ENCODE measurements at places on chromosomes 7 and 10. TPM values are rescaled to one million over a fixed set of nuclear protein-coding genes. Genes with fewer than 3 reads are reported as not detected.

DNA sequence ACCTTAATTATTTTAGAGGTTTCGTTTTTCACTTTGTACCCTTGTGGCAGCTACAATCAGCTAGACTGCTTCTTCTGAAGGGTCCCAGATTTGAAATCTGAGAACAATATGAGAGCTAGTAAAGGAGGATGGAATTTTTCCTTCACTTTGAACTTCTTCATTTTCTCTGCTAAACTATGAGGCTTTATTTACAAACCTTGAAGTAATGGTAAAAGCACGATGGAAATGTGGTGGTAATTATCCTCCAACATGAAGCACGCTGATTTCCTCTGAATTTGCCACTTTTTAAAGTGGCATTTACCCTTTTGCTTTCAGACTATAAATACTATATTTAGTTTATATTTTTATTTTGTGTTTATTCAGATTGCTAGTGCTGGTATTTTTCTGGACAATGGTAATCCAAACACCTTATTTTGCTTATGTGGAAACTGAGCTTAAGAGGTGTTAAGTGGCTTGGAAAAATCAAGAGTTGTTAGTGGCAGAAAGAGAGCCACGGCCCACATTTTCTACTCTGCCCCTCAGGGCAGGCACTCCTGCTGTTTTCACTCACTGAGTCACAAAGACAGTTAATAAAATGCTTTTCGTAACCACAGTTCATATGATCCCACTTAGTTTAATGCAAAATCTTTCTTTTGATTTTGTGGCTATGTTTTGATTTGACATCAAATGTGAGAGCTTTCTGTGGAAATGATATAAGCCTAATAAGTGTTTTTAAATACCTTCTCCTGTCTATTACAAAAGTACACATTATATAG lies 2.7 kb downstream of the SSMEM1 start:
- no peak for DNase-seq

DNA sequence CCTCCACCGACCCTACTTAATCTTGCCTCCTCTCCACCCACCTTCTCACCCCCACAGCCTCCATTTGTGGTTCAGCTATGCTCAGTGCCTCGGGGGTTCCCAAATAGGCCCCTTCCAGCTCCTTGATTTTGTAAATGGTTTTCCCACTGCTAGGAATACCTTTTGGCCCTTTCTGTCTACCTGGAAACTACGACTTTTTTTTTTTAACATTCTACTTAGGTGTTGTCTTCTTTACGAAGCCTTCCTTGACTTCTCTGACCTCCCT lies 27.2 kb upstream of the PDCD4 start:
- no peak for DNase-seq

- DNase-seq, result no peak
These were observed 266.6 kb downstream of the ELFN1 start for GRCh38 chr7:1936531-1937251.

GRCh38 chr7:137146552-137147337 lies 196.8 kb downstream of the PTN start:
- no peak for DNase-seq

- DNase-seq, result peak; percentile 73
These were observed 568 bp downstream of the PRSS2 start for GRCh38 chr7:142771353-142771723.

GRCh38 chr10:72449941-72450441 lies 95.3 kb upstream of the DNAJB12 start:
- DNase-seq, result no peak

DNA sequence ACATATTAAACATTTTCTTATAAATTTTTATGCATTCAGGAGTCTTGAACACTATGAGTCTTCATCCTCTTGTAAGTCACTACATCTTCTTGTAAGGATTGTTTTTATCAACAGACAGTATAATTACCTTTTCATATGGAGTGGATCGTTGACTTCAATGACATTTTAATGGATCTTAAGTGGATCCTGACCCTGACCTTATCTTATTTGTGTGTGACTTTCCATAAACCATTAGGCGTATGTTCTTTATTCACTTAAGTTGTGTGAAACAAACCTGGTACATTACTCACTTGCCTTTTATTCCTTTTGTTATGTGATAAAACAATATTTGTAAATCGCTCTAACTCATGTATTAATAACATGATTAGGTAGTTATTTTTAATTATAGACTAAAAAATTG lies 18.5 kb upstream of the SEMA3C start:
- no peak for DNase-seq

DNA sequence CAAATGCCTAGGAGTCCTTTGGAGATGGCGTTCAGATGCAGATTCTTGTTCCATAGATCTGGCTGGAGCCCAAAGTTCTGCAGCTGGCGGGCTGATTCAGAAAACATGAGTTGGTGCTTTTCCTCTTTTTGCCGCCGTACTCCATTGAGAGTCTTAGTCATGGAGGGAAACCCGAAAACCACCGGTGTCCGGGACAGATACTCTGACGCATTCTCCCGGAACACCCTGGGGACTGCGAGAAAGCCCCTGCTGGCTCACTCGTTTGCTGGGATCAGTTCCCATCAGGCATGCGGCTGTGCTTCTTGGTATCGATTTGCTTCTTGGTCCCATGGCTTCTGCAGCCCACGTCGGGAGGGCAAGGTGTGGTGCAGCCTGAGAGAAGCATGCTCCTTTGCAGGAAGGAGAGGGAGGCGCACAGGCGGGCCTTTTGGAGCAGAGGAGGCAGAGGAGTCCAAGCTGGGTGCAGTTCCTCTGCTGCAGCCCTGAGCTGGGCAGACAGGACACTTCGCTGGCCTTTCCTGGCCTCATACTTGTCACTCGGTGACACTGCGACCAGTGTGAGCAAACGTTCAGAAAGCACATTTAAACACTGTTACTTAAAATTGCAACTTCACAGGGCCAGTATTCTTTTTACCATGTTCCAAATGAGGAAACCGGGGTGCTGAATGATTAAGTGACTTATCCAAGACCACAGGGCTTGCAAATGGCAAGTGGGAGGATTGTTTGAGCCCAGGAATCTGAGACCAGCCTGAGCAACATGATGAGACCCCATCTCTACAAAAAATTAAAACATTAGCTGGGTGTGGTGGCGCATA lies 30.6 kb upstream of the PFKFB3 start:
- DNase-seq, result peak; percentile 24

GRCh38 chr7:90686146-90686545 lies 90.0 kb downstream of the CDK14 start:
- no peak for DNase-seq

- DNase-seq, result no peak
These were observed 48.3 kb downstream of the LRGUK start for GRCh38 chr7:134175334-134176036.

GRCh38 chr7:112410092-112410491 lies 40.2 kb upstream of the IFRD1 start:
- no peak for DNase-seq

- DNase-seq, result no peak
These were observed 5.1 kb upstream of the PLEKHS1 start for GRCh38 chr10:113746217-113746957.

DNA sequence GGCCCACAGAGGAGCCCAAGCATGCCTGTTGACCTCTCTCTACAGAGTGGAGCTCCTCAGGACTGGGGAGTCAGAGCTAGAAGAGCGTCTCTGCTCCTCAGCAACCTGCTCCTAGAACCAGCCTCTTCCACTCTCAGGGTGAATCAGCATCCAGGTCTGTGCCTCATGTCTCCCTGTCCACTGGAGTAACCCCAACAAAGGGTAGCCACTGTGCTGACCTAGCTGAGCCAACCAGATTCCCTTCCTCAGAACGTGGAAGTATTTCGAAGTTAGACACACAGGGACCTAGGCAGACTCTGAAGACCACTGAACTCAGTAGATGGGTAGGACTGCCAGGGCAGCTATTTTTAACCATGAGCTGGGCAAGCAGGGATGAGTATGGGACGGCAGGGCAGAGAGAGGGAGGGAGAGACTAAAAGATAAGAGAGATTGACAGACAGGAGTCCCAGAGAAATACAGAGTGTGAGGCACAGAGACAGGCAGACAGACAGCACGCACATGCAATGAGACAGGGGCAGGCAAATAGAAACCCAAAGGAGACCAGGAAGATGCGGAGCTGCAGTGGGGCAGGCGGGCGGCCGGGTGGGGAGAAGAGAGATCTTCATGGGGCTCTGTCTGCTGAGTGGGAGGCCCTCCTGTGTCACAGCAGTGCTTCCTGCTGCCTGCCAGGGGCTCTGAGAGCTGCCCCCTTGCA lies 56.7 kb downstream of the OSBPL3 start:
- no peak for DNase-seq

DNA sequence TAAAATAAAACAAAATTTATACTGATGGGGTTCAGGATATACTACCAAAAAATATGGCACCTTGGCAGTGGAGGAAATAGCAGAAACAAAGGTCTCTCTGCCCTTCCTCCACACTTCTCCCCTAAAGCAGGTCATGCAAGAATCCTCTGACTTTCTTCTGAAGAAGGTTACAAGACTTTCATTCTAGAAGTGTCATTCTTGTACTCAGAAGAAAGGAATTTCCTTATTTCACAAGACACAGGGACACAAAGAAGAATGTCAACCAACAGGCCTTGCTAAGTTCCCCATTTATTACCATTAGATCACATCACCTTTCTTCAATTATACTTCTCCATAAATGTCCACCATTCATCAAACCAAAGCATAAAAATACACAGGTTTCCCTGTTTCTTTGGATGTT lies 470.2 kb downstream of the PAXIP1 start:
- DNase-seq, result no peak

- no peak for DNase-seq
These were observed at the start of gene GJD4 for GRCh38 chr10:35605191-35605590. Gene GJD4 (plus strand): TSS chr10:35605341. CDS start chr10:35605568, 227 bp downstream.

GRCh38 chr7:40133561-40134427 lies 628 bp downstream of the MPLKIP start:
- DNase-seq, result no peak

GRCh38 chr7:128120116-128120515 lies 88.9 kb upstream of the LRRC4 start:
- no peak for DNase-seq

DNA sequence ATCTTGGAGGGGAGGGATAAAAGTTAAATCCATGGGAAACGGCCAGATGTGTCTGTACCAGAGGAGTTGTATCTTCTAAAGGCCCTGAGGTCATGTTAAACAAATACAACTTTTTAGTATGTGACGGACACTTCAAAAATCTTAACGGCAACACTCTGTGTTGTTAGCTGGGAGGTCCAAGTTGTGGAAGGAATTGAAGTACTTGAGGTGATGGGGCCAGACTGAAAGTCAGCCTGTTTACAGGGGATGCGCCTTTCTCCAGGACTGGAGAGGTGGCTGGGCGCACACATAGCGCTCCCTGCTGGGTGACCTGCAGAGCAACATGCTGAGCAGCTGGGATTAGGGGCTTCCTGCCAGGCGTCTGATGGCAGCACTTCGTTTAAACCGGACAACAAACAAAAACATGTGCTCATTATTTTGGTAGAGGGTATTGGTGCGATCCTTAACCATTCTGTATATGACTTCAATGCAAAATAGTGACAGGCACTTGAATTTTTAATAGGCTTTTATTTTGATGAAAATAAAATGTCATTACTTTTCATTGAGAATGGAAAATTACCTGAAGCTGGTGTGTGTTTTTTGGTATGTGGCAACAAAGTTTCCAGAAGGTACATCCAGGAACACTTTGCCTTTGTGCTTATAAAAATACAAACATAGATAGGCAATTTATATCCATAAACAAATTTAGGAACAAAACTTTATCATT lies 198.2 kb downstream of the MLLT10 start:
- DNase-seq, result no peak

Gene STOX1
- total RNA-seq, result 0.67 TPM

Gene FAM25C
- not detected for total RNA-seq

Gene UPK3B
- total RNA-seq, result 1.3 TPM

Gene HECW1
- 0.21 TPM for total RNA-seq

Gene PNLIP
- total RNA-seq, result 2.4 TPM

Gene A1CF
- total RNA-seq, result 0.10 TPM

Gene C10orf143
- 2.8 TPM for total RNA-seq

All from GM12878 (cell line).